ENCODE measurements at places on chromosomes 3 and 15.
A peak's percentile ranks its signal among the peaks of the same experiment; 100 is the strongest.

DNA sequence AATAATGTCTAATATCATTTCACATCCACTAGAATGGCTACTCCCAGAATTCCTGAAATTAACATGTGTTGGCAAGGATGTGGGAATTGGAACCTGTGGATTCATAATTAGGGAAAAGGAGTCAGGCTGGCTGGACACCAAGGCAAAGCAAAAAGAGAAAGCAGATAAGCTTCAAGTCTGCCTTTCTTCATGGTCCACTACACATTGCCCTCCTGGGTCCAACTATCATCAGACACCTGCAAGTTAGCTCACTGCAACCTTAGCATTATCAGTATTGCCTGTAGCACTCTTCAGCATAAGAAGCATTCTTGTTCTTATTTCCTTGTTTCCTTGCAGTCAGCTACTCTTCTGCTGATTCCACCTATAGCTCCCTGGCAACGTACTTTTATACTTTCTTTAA lies 124.3 kb downstream of the ZNF280D start:
- no peak for DNase-seq

- no peak for DNase-seq
Measured at GRCh38 chr3:16476636-16477035, 36.9 kb downstream of the RFTN1 start.

GRCh38 chr3:45789235-45789812 lies 7.0 kb downstream of the SLC6A20 start:
- DNase-seq, result no peak

GRCh38 chr15:84731774-84732173 lies 15.8 kb upstream of the SEC11A start:
- DNase-seq, result no peak

- no peak for DNase-seq
Measured at GRCh38 chr3:147113293-147114044, 292.9 kb downstream of the ZIC4 start.

DNA sequence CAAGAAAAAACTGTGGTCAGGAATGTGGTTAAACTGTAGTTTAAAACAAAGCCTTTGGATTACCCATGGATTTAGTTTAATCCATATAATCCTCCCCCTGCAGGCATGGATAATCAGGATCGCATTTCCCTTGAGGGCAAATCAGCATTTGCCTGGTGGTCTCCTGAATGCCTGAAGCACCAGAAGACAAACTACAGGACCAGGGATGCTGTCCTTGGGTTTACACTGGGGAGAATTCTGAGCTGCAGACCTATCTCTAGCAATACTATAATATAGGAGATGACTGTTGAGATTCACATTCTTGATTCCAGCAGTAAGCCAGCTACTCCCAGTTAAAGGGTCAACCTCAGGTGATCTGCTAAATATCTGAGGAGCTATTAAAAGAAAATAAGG lies 10.6 kb downstream of the PIK3CB start:
- DNase-seq, result no peak

DNA sequence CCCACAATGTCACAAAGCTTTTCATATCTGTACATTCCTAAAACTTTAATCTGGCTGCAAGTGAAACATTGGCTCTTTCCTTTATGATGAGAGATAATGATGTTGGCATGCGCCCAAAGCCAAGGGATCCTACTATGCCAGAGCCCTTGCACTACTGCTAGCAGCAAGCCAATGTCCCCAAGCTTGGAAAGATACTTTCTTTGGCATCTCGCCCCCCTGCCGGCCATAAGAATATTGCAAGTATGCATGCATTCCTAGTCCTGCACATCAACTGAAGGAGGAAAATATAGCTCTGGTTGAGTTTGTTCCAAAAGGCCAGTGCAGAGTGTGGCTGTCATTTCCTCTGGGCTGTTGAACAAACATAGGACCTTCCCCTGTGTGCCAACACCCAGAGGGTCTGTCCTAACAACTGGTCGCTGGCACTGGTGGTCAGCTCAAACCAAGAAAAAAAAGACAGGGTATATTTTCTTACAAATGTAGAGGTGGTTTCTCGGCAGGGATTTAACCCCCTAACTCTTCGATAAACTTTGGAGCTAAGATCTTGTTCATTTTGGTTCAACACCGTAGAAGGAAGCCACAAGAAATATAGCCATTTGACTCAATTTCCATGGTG lies 120.9 kb upstream of the ZBED2 start:
- DNase-seq, result no peak

DNA sequence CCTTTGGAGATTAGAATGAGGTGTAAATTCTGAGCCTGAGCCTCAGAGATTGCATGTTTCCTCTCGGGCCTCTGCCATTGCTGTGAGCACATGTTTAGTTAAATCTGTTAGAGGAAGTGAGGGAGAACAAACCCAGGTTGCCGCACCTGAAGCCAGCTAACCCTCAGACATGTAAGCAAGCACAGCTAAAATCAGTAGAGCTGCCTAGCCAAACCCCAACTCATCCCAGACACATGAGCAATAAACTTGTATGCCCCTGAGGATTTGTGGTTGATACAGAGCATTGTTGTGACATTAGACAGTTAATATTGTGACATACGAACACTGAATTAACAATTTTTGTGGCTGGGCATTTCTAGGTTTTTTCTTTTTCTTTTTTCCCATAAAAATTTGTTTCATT lies 41.9 kb downstream of the NMD3 start:
- DNase-seq, result no peak

DNA sequence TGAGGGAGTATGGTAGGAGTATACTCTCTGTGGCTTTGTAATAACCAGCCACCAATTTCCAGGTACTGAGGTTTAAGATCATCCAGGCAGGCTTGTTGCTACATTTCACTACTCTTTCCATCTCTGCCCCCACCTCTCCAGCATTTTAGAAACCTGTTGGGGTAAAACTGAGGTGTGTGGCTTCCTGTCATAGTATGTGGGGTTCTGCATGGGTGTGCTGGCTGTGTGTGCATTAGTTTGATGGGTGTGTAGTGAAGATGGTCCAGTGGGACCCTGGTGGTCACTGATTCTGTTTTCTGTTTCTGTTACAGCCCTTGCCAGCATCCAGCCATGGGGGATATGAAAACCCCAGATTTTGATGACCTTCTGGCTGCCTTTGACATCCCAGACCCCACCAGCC lies 34.0 kb downstream of the ZNF592 start:
- no peak for DNase-seq

DNA sequence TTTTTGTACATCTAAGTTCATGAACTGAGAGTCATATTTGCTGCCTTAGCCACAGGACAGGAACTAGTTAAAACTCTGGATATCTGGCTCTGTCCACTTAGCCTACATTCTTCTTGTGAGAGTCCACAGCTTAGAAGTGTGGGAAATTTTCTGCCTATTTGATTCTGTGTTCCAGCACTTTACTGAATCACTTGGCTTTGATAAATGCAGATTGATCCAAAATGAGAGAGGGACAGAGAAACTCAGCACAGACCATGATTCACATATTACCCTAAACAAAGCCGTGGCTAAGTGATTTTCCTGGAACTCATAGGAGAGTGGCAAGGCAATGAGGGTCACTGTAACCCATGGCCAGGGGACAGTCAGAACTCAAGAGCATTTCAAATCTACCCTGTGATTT lies 87.5 kb upstream of the CADPS start:
- DNase-seq, result no peak

GRCh38 chr3:71785532-71786216 lies 726 bp upstream of the PROK2 start:
- no peak for DNase-seq

- DNase-seq, result no peak
Measured at GRCh38 chr3:11118181-11118682, 36.1 kb upstream of the HRH1 start.

GRCh38 chr3:37015642-37016041 lies 22.3 kb downstream of the MLH1 start:
- DNase-seq, result no peak

DNA sequence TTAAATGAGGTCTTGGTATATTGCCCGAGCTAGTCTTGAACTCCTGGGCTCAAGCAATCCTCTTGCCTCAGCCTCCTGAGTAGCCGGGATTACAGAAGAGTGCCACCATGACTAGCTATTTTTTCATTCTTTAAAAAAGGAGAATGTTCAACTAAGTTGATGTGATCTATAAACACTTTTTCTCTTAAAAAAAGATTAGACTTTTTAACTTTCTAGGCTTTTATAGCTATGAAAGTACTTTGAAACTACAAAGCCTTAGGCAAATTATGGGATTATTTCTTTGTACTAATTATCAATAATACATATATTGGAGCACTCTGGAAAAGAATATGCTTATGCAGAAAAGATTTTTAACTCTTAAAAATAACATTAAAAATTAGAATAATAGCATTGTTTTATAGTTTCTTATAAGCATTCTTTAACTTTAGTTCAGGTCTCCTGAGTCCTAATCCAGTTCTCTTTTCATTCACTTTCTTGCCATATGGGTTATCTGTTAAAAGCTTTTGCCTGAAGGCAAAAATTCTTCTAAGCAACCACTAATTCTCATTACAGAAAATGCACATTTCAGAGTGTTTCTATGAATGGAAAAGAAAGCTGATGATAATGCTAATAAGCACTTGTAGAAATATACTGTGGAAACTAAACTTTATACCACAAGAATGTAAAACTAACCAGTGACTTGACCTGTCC lies 87.8 kb downstream of the DPPA2 start:
- no peak for DNase-seq

GRCh38 chr3:72050771-72051170 lies 265.8 kb upstream of the PROK2 start:
- no peak for DNase-seq

DNA sequence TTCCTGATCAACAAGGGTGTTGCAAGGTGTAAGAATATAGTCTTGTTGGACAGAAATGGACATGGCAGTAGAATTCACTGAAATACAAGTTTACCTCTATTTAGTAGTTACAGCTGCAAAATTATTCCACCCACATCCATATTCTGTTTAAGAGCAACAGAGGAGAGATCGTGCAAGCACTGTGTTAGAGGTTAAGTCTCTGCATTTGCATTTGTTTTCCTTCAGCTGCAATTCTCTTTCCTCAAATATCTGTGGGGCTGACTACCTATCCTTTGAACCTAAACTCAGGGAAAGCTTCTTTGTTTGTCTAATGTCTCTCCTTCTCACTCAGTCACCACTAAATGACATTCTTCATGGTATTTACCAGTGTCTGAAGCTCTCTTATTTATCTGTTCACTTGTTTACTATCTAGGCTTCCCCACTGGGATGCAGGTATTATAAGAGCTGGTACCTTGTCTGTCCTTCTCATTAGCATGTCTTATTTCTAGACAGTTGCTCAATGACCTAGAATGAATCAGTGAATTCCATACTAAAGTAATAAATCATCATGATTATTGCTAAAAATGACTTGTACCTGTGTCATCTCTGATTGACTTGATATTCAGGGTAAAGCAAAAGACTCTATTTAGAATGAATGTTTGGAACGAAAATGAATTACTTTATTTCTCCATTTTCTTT lies 175.3 kb upstream of the FEZF2 start:
- no peak for DNase-seq

- DNase-seq, result no peak
Measured at GRCh38 chr15:56963710-56964109, 45.3 kb downstream of the TCF12 start.

DNA sequence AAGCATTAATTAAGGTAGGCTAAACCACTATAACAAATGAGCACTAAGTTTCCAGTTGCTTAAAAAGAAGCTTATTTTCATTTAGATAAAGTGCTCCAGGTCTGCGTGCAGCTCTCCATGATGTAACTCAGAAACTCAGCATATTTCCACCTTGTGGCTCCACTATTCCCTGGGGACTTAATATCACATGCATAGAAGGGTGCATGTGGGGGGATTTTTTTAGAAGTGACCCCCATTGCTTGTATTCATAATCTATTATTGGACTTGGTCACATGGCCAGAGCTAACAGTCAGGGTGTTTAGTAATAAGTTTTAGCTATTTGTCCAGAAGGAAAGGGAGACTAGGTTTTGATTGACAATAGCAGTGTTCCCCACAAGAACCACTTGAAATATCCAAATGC lies 86.8 kb downstream of the TMCO5A start:
- no peak for DNase-seq

GRCh38 chr3:13844911-13845310 lies 35.0 kb downstream of the WNT7A start:
- no peak for DNase-seq

GRCh38 chr3:59508273-59508672 lies 458.4 kb upstream of the CFAP20DC start:
- no peak for DNase-seq

- no peak for DNase-seq
Measured at GRCh38 chr3:196414469-196414868, 17.8 kb downstream of the UBXN7 start.

DNA sequence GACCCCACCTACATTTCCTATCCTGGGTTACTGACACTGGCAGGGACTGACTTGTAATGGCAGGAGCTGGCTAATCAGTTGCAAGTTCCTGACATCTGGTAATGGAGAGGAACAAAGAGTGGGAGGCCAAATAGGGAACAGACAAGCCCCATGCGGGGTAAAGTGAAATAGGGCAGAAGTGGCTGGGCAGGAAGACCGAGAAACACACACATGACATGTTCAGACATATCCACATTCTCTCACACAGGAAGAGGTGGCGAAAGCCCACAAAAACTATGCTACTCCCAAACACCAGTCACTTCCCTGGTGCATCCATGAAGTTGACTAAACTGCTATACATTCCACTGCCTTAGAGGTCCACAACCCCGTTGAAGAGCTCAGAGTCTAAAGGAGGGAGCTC lies 394.1 kb upstream of the TBL1XR1 start:
- no peak for DNase-seq

GRCh38 chr3:66567077-66567476 lies 66.3 kb upstream of the LRIG1 start:
- no peak for DNase-seq

- peak; percentile 73 for DNase-seq
Measured at GRCh38 chr3:133574260-133574881, 885 bp downstream of the CDV3 start.

- DNase-seq, result peak; percentile 21
Measured at GRCh38 chr3:187986514-187986934, 167.4 kb upstream of the LPP start.

DNA sequence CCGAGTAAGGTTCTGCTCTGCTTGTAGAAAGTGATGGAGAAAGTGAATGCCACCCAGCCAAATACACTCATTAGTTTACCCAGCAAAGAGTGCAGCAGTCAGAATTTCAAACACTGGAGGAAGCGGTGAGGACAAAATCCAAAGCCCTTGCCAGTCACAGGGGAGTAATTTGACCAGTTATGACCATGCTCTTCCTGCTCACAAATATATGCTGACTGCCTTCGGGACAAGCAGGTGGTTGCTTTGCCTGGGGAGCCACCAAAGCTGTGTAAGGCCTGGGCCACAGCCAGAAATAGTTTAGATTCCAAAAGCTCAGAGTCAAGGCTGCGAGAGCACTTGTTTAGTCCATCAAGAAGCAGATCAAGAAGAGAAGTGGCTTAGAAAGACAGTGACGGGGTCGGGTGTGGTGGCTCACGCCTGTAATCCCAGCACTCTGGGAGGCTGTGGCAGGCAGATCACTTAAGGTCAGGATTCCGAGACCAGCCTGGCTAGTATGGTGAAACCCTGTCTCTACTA lies 51.0 kb upstream of the ATP13A3 start:
- no peak for DNase-seq

- no peak for DNase-seq
Measured at GRCh38 chr3:140276703-140277102, 341.7 kb downstream of the CLSTN2 start.

All from stimulated activated CD8-positive, alpha-beta memory T cell treated with anti-CD3 and anti-CD28 coated beads, Interleukin-15, amount 100 ng/mL, for 48 hours (primary cell).